ENCODE measurements at places on chromosomes 5 and 9.

DNA sequence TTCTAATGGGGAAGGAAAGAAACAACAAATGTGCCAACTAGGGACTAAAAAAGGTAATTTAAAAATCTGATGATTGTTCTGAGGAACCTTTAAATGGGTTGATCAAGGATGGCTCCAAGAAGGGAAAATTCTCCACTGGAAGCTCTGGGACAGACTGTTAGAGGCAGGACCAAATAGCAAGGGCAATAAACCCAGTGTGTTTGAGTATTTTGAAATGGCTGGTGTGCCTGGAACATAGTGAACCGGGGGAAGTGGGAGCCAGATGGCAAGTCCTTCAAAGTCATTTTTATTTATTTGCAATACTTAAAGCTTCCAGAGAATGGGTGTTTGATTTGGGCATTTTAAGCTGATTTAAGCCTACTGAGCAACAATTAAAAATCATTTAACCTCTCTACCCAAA, 587.7 kb upstream of the MEF2C start:
- DNase-seq = no peak

DNA sequence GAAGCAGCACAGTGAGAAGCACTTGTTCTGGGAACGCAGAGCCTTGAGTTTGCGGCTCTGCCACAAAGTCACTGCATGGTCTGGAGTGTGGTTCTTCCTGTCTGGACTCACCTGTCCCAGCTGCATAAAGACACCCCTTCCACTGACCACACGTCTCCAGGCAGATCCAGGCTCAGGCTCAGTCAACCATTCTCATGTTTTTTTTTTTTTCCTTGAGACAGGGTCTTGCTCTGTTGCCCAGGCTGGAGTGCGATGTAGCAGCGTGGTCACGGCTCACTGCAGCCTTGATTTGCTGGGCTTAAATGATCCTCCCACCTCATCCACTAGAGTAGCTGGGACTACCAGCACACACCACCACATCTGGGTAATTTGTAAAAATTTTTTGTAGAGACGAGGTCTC, 102.9 kb upstream of the KLF4 start:
- DNase-seq = no peak

GRCh38 chr9:129650680-129651235, 8.8 kb upstream of the ASB6 start:
- DNase-seq = no peak

GRCh38 chr5:133202066-133202665, 150.4 kb downstream of the HSPA4 start:
- no peak for DNase-seq

GRCh38 chr5:175015028-175015685, 290.8 kb downstream of the MSX2 start:
- no peak for DNase-seq

- DNase-seq = no peak
Measured at GRCh38 chr5:170846416-170846815, 15.4 kb upstream of the RANBP17 start.

DNA sequence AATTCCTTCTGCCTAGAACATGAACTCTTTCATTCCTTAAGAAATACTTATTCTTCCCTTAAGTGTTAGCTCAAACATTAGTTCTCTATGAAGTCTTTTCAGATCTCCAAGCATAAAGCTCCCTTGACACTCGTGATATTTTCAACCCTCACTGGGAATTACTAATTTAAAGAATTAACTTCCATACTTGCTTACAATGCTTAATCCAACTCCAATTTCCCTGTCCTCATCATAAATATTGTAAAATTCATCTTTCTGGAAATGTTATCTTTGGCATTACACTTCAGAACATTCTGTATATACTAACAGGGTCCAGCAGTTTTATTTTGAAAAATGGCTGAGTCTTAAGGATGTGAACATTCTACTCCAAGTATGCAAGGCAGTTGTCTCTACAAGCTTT, 7.2 kb downstream of the STARD4 start:
- no peak for DNase-seq

DNA sequence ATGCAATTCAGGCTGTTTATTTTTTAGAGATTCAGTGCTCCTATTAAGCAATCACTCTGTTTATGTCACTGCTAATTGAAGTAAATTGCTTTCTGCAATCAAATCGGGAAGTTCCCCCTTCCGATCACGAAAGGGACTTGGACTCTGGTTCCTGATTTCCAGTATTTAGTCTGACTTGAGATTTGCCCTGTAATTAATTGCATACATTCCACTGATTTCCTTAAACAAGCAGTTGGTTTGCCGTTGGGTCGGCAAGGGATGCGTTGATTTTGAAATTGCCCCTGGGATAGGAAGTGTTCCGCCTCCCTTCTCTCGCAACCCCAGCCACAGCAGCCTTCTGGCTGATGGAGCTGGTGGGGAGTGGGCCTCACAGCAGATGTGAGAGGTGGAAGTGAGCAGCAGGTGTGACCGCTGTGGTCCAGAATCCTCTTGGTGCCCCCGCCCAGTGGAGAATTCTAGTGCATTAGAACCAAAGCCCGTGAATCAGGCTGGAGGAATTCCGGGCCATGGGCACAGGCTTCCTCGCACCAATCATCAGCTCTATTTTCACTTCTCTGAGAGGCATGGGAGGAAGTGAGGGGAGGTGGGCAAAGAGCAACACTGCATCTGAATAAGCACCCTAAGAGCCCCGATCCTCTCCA, 102.5 kb downstream of the SPRY4 start:
- no peak for DNase-seq

Measured in activated naive CD4-positive, alpha-beta T cell treated with anti-CD3 and anti-CD28 coated beads for 36 hours (primary cell).